Kidney capillary endothelial cell (primary cell): ENCODE measurements at places on chromosomes 16 and 17.

DNA sequence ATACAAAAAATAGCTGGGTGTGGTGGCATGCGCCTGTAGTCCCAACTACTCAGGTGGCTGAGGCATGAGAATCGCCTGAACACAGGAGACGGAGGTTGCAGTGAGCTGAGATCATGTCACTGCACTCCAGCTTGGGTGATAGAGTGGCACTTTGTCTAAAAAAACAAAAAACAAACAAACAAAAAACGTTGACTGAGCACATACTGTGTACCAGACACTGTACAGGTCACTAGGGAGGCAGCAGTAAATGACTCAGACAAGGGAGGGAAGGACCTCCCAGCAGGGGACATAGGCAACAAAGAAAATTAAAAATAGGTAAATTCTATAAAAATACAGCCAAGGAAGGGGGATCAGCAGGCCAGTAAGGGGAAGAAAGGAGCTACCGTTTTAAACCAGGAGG lies 64.3 kb downstream of the SOCS1 start:
- DNase-seq, result no peak

DNA sequence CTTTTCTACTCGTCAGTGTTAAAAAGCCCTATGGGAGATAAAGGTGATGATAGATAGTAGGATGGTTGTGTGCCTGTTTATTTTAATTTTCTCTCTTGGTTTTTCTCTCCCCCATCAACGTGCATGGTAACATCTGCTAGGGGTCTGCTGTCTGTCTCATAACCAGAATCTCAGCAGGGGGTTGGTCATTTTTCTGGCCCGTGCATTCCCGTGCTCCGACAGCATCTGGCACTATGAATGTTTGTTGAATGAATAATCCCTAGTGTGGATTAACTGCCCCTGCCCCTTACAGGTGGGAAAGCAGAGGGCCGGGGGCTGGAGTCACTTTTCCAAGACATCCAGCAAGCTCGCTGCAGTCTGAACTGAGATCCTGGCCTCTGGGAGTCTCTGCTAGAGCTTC lies 6.3 kb downstream of the CA5A start:
- DNase-seq, result no peak

DNA sequence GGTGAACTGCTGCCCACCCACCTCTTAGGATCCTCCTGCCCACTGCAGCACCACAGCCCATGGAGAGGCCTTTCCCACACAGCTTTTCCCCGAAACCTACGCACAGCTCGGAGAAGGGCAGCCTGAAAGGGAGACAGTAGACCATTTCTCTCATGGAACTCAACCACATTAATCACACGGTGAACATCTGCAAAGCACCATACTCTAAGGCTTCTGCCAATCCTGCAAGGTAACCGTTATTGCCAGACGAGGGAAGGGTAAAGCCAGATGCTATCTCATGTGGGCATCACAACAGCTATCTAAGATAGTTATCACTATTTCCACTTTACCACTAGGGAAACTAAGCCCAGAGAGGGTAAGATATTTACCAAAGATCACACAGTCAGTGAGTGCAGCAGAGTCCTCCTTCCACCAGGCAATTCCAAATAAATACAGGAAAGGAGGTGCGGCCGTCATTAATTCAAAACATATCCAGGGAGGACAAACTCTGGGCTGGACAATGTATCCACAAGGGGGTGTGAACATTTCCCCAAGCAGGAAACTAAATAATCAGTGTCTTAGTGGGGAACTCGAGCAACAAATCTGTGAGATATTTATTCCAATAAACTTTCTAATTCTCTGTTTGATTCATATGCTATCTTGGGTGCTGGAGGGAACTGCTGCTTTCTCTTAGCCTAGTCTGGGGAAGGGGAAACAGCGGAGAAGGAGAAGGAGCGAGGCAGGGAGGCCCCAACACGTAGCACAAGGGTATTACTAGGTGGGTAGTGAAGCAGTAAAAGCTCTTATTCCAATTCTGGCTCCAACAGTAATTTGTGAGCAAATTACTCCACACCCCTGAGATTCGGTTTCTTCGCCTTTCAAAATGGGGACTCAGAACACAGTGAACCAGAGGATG lies 723 bp downstream of the TMEM186 start:
- no peak for DNase-seq

- no peak for DNase-seq
Observed at GRCh38 chr17:68710035-68710780, 109.0 kb upstream of the FAM20A start.

DNA sequence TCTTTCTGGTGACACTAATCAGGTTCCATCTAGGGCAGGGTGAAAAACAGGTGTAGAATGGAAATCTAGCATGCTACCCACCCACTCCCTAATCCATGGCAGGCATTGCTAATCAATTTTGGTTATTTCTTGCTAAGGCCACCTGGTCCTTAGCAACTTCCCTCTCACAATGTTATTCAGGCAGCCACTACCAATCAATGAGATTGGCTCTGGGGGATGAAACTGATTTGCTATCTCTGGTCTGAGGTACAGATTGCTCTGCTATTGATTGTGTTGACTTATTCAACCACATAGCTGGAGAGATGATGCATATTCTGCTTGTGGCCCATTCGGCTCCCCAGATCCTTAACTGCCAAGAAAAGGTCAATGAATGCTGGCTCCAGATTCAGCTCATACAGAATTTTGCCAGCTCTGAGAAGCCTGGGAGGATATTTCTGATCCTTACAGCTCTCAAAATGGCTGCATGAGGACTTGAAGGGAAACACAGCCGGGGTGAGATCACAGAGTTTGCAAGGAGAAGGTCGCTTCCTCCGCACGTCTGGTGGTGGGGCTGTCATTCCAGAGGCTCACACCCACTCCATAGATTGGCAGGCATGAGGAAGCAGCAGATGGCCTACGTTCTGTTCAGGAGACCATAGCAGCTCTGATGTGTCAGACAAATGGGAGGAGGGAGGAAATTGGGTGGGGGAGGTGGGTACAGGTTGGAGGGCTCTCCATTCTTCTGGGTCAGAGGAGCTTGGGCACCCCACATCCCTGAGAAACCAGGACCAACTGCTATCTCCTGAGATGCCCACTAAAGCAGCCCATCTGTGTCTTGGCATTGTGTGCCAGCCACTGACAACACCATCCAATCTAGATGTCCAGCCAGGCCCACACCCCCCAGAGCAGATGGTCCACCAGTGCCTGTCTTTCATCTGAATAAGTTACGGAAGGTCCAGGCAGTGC lies 22.3 kb downstream of the SEZ6 start:
- DNase-seq, result peak; percentile 41

- DNase-seq, result no peak
Observed at GRCh38 chr17:76191896-76192295, 48.4 kb downstream of the RNF157 start.

DNA sequence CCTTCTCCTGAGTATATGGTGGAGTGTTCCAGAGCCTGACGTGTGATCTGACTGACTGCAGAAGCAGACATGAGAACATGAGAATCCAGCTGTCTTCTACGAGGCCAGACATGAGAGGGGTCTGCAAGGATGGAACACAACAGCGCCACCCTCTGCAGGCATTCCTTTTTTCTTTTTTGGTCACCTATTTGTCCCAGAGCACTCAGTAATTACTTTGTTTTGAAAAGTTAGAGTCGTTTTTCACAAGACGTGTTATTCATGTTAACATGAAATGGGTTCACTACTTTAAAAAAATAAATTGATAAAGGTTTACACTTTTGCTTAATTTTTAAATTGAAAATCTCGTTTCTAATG lies 43.8 kb upstream of the ATP2A3 start:
- no peak for DNase-seq

GRCh38 chr17:58326609-58327362 lies 1.8 kb downstream of the TSPOAP1 start:
- no peak for DNase-seq
